ENCODE measurements at places on chromosomes 1 and 21. TPM values are rescaled to one million over a fixed set of nuclear protein-coding genes. Genes with fewer than 3 reads are reported as not detected.

- no peak for DNase-seq
Observed at GRCh38 chr1:89951766-89952604, 42.9 kb upstream of the ZNF326 start.

GRCh38 chr1:204207136-204207616, 6.6 kb downstream of the GOLT1A start:
- no peak for DNase-seq

Gene RHBDL2
- polyA plus RNA-seq, result 1.9 TPM

Gene OVAAL
- not detected for polyA plus RNA-seq

DNA sequence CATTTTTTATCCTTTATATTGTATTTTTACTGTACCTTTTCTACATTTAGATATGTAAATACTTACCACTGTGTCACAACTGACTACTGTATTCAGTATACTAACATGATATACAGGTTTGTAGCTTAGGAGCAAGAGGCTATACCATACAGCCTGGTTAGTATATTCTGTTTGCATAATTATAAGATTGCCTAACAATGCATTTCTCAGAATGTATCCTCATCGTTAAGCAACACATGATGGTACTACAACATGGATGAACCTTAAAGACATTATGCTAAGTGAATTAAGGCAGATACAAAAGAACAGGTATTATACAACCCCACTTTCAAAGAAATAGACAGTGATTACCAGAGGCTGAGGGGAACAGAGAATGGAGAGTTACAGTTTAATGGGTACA, 62.7 kb downstream of the RUSC1 start:
- no peak for DNase-seq

Measured in left renal pelvis (tissue), 4 donors.